Motor neuron (in vitro differentiated cells): ENCODE measurements at places on chromosomes 3 and 15. TPM values are rescaled to one million over a fixed set of nuclear protein-coding genes. Genes with fewer than 3 reads are reported as not detected.

MAP1A gene
- 30.2 and 32.8 TPM in 2 replicates for total RNA-seq

CCDC39 gene
- 0.22 TPM in 1 of 2 replicates, not detected in the other for total RNA-seq

TRPM1 gene
- 1.8 and 3.6 TPM in 2 replicates for total RNA-seq

CHRD gene
- 3.7 and 4.1 TPM in 2 replicates for total RNA-seq

UROC1 gene
- 0.15 and 0.21 TPM in 2 replicates for total RNA-seq

- ATAC-seq: no peak
These were observed 143.2 kb upstream of the TLE3 start for GRCh38 chr15:70240820-70241430.

DNA sequence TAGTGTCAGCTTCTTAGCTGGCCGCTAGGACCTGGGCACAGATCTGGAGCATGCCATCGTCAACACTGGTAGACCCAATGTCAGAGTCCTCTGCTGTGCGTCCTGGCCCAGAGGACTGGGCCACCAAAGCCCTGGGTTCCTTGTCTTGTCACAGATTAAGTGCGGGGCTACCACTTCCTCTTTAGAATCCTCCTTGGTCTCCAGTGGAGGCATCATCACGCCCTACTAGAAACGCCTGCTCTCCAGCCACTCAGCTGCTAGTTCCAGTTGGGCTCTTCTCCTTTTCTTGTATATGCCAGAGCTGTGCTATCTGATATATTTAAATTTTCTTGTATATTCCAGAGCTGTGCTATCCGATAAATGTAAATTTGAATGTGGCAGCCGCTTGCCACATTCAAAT lies 11.2 kb downstream of the PPCDC start:
- no peak for ATAC-seq

DNA sequence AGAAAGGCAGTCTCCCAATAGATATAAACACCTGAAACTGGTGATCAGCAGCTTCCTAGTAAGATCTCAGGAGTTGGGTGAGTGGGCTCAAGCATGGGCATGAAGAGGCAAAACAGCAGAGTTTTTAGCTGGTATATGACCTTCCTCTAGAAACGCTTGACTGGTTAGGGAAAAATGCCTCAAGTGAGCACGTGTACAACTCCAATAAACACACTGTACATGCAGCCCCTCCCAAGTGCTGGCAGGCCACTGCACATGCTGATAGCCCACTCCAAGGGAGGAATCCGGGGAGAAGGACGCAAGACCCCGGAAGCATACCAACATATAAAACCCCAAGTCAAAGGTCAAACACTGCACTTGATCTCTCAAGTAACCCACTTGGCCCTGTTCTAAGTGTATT lies 143.0 kb downstream of the FMN1 start:
- ATAC-seq: no peak

DNA sequence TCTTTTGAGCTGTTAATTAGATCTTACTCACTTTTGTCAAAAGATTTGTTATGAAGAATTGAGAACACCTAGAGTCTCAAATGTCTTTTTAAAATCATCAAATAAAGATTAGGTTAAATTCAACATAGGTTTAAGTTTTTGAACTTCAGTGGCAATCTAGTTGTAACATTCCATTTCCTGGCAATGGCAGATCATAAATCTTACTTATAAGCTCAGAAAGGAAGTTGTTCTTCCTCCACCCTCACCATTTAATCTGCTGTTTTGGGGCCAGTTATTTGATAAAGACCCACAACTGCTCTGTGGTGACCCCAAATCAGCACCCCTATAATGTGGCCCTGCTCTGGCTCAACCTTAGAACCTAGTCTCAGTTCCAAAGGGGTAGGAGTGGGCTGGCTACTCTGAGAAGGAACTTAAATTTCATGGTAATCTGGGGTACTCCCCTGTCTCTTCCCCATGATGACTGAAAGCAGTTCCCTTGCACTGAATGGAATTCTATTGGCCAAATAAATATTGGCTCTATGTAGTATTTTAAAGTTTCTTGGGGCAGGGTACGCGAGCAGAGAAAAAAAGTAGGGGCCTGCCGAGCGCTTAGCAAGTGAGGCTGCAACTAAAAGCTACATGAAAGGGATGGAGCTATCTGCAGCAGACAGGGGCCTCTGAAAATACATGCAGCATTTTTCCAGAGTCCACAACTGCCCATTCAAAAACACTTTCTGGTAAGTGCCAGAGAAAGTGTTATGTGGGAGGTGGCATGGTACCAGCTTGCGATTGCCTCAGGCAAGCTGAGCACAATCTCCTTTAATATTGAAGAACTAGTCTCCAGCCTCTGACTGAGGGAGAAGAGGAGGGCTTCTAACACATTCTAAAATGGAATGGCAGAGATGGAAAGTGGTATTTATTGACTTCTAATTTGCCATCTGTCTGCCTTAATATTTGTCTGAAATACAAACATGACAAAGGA lies 103.6 kb upstream of the RASGRP1 start:
- no peak for ATAC-seq

- no peak for ATAC-seq
These were observed 254.8 kb upstream of the EOMES start for GRCh38 chr3:27976933-27977332.

- peak; percentile 71 for ATAC-seq
These were observed 712.6 kb upstream of the GBE1 start for GRCh38 chr3:82473864-82474541.

- ATAC-seq: peak; percentile 50
These were observed 181.8 kb downstream of the PDCD6IP start for GRCh38 chr3:33980252-33980651.

GRCh38 chr3:11671648-11672100 lies 28.0 kb upstream of the VGLL4 start:
- ATAC-seq: no peak

DNA sequence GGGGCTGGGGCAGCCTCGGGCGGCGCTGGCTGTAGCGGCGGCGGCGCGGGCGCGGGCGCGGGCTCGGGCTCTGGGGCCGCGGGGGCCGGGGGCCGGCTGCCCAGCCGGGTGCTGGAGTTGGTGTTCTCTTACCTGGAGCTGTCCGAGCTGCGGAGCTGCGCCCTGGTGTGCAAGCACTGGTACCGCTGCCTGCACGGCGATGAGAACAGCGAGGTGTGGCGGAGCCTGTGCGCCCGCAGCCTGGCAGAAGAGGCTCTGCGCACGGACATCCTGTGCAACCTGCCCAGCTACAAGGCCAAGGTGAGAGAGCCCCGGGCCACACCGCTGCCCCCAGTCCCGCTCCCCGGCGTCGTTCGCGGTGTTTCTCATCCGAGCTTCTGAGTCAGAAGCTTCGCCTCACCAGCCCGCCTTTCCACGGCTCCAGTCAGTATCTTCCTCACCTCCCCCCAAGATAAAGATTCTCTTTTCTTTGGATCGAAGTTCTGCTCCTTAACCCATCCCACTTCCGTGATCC lies 600 bp downstream of the FBXO45 start:
- ATAC-seq: peak; percentile 53

DNA sequence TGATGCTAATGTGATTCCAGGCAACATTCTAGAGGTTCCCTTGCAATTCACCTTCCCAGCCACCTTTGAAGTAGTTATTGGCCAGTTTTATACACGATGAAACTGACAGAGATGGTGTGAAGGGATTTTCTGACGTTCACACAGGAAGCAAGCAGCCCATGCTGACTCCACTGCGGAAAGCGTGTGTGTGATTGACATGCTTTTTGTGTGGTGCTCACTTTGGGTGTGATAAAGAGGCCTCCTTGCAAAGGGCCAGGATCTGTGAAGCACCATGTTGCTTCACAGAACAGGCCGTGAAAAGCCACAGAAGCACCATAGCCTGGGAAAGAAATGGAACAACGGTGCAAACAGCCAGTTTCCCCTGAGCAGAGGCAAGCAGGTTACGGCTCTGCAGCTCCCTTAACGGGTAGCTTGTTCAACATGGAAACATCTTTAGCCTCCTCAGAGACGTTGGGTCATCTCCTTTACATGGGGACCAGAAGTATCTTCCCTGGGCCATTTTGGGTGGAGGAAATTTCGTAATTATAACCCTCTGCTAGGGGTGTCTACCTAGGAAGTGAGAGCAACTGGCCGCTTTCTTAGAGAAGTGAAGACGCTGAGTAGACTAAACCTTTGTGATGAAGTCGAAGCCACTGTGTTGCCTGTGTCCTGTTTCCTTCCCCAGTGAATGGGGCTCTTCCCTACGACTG lies 108.5 kb downstream of the APBA2 start:
- ATAC-seq: no peak

DNA sequence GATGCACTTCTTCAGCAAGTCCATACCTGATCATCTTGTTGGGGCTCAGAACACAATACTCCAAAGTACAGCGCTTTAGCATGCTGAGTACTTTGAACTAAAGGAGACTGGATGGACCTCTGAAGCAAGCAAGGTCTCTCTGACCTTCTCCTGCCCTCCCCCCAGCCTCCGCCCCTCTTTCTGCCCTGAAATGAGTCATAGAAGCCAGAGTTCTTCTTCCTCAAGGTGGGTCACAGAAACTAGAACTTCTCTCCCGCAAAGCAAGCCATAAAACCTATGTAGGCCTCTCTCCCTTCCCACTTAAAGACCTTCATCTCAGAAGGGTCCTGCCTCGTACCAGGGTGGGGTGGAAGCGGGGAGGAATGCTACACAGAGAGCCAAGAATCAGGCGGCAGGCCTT lies 230.5 kb upstream of the PROK2 start:
- no peak for ATAC-seq

GRCh38 chr3:46416125-46416810 lies 9.2 kb downstream of the CCRL2 start:
- peak; percentile 35 for ATAC-seq

GRCh38 chr3:149487598-149488197 lies 13.2 kb downstream of the TM4SF4 start:
- ATAC-seq: no peak

DNA sequence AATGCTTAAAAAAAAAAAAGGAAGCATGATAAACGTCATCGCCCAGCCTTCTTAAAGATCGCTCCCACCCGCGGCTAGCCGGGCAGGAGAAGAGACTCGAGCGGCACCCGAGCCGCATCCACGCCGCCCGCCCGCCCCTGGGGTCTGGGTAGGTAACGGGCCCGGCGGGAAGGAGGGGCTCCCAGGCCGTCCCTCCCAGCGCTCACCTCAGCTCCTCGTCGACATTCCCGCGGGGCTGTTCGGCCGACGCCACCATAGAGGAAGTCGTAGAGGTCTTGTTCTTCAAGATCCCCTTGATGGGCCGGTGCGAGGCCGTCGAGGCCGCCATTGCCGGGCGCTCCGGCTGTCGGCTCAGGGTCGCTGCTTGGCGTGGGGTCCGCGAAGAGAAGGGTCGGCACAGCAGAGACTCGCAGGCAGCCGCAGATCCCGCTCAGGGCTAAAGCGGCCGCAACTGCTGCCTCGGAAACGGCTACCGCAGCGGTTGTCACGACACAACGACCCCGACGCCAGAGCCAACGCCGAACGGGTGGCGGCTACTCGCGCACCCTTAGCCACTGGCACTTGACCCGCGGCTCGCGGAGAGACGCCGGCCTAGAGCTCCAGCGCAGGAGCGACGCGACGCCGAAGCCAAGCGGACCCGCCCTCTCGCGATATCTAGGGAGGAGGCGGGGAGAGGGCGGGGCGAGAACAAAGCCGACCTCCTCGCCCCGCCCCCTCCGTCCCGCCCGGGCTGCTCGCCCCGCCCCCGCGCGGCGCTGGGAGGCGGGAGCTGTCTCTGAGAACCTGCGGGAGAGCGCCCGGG lies at the start of gene PPP1R2:
Gene PPP1R2, minus strand, starts transcription at position 628 of the 802 bp plus-strand sequence. Its CDS starts 300 bp downstream, at position 328.
- peak; percentile 85 for ATAC-seq

GRCh38 chr3:128846486-128846891 lies 32.9 kb upstream of the ACAD9 start:
- ATAC-seq: no peak

DNA sequence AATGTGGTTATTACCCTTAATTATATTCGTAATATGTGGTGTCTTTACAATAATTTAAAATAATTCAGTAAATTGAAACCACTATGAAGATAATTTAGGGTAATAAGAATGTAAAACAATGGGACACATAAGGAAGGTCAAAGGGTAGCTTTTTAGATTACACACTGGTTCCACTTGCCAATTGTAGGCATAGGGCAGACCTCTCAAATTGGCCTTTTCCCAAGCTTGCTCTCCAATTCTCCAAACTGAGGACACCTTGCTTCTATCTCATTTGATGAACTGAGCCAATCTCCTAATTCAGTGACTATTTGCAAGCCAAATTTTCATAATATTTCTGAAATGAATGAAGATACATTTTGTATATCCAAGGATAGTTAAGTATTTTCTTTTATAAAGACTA lies 151.4 kb downstream of the ARPP21 start:
- no peak for ATAC-seq

GRCh38 chr3:26920646-26921478 lies 298.3 kb downstream of the LRRC3B start:
- no peak for ATAC-seq

- ATAC-seq: no peak
These were observed 4.9 kb downstream of the USP3 start for GRCh38 chr15:63509056-63509954.

DNA sequence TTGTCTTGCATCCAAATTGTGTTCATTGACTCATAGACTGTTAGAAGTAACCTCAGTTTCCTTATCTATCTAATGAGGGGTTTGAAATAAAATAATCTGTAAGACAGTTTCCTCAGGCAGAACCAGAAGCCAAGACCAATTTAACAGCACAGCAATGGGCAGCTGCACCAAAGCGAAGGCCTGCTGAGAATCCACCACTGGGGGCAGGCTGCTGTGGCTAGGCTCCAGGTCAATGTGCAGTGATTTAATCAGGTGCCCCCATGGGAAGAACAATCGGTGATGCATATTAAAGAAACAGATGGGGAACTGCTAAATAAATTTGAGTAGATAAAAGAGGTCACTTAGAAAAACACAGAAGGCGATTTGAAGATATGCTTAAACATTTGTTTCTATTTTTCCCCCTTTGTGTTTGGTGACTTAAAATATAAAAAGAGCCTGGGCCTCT lies 28.0 kb upstream of the TMOD3 start:
- ATAC-seq: peak; percentile 54

DNA sequence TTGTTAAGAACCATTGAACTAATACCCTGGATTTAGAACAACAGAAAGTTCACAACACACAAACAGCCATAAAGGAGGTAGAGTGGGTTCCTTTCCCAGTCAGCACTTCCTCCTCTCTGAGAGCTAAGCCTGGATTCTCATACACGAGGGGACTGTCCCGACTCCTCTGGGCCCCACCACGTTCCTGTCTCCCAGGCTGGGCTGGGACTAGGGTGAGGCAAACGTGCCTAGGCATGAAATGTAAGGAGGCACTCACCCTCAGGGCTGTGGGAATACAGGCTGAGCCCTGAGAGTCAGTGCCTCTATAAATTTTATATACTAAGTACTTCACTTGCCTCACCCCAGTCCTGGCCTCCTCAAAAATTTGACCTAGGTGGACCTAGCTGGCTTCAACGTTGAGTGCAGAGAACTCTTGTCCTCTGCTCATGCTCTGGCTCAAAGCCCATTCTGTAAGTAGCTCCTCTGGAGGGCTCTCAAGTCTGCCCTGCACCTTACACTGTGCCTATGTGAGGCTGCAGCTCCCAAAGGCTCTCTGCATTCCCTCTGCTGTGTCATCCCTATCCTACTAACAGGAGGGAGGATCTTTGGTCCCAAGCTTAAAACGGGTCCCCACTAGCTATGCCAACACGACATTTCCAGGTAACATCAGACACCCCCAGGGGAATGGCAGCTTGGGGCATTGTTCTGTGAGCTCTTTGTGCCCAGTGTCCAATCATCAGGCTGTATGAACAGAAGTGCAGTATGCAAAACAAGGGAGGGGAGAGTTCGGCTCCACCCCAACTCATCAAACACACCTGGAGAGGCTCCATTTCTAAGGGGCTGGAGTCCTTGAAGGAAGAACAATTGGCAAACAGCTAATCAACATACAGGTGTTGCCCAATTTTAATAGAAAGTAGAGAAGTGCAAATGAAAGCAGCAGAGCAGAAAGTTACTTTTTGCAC lies 233.2 kb downstream of the RPLP1 start:
- no peak for ATAC-seq
